ENCODE measurements at places on chromosomes 1 and 21.

- DNase-seq, result no peak
These were observed 206.1 kb upstream of the GALNT2 start for GRCh38 chr1:229860926-229861325.

DNA sequence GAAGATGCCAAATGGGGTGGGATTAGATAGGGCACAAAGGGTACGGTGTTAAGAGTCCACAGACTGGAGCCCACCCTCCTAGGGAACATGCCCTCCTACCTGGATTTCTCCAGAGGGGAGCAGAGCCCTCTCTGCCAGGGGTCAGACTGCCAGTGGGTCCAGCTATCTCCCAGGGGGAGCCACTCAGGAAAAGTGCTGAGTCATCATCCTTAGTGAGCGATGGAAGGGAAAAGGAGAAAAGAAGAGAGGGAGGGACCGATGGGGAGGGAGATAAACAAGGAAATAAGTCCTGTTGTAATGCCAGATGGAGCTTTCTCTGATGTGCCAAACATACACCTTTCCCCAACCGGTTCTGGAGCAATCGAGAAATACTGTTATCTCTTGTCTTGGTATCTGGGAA lies 30.4 kb upstream of the CYP4B1 start:
- DNase-seq, result no peak

DNA sequence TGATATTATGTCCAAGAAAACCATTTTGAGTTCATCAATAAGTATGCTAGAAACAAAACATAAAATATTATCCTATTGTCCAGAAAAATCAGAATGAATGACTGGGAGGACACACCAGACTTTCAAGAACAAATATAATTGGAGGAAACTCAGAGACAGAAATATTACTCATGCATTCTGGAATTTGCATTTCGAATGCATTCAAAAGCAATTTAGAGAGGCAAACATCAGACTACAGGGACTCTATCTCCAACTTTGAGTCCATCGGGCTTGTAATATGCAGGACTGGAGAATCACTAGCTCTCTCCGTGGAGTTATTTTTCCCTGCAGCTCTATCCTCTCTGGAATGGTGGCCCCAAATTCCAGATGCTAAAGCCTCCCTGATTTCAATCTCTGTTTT lies 161.8 kb downstream of the CDC42BPA start:
- DNase-seq, result no peak

GRCh38 chr1:11354893-11355553 lies 82.0 kb downstream of the UBIAD1 start:
- peak; percentile 65 for DNase-seq

GRCh38 chr1:15702722-15703550 lies 18.8 kb downstream of the PLEKHM2 start:
- DNase-seq, result no peak

DNA sequence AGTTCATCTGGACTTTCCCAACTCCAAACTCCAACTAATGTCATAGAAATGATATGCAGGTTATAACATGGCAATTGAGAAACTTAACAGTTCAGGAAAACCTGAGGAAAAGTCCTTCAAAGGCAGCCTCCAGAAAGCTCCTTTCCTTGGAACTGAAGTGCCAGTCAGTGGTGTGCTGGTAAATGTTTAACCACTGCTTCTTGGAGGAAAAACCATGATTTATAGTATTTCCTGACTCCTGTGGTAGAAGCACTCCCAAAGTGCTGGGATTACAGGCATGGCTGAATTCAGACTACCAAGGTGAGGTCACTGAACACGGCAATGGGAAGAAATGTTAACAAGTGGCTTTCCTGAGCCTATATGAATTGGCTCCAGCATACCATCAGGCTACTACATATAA lies 26.7 kb upstream of the ZNHIT6 start:
- DNase-seq, result no peak

All from glutamatergic neuron (in vitro differentiated cells).